Spleen (tissue), 13 donors: ENCODE measurements at places on chromosomes 7 and 10. TPM values are rescaled to one million over a fixed set of nuclear protein-coding genes. Genes with fewer than 3 reads are reported as not detected.

PTPRN2 gene
- 7.0 TPM for polyA plus RNA-seq

ARMC3 gene
- not detected for polyA plus RNA-seq

HHEX gene
- polyA plus RNA-seq, result 79.8 TPM

C10orf67 gene
- polyA plus RNA-seq, result 0.26 TPM

PNLIPRP3 gene
- not detected for polyA plus RNA-seq

MCM10 gene
- 0.80 TPM for polyA plus RNA-seq

PRKAR2B gene
- 28.8 TPM for polyA plus RNA-seq

ERVW-1 gene
- polyA plus RNA-seq, result not detected

NPC1L1 gene
- 0.03 TPM for polyA plus RNA-seq

MINPP1 gene
- polyA plus RNA-seq, result 5.1 TPM

LZTS2 gene
- polyA plus RNA-seq, result 25.9 TPM

ZNF804B gene
- not detected for polyA plus RNA-seq

DLX6 gene
- polyA plus RNA-seq, result not detected

HOXA13 gene
- not detected for polyA plus RNA-seq

TMEM176A gene
- polyA plus RNA-seq, result 52.5 TPM

OAT gene
- polyA plus RNA-seq, result 26.5 TPM

AASS gene
- 1.7 TPM for polyA plus RNA-seq

WIPF3 gene
- 0.61 TPM for polyA plus RNA-seq

EPDR1 gene
- polyA plus RNA-seq, result 5.5 TPM

SPDYE2 gene
- polyA plus RNA-seq, result not detected

SLC39A12 gene
- polyA plus RNA-seq, result 0.09 TPM

CCNY gene
- polyA plus RNA-seq, result 32.1 TPM

NRG3 gene
- not detected for polyA plus RNA-seq

ITPRID1 gene
- polyA plus RNA-seq, result not detected

FGL2 gene
- 14.5 TPM for polyA plus RNA-seq

EVX1 gene
- polyA plus RNA-seq, result not detected

CPA2 gene
- polyA plus RNA-seq, result 0.28 TPM

STK17A gene
- polyA plus RNA-seq, result 33.4 TPM

ZCWPW1 gene
- polyA plus RNA-seq, result 42.6 TPM

TLL2 gene
- 0.23 TPM for polyA plus RNA-seq

MUC12 gene
- polyA plus RNA-seq, result 1.3 TPM

CRHR2 gene
- not detected for polyA plus RNA-seq

HYAL4 gene
- not detected for polyA plus RNA-seq

LBX1 gene
- not detected for polyA plus RNA-seq

PON3 gene
- polyA plus RNA-seq, result 0.42 TPM

CALN1 gene
- polyA plus RNA-seq, result not detected

EN2 gene
- polyA plus RNA-seq, result 0.03 TPM

PCGF5 gene
- 27.5 TPM for polyA plus RNA-seq

VAX1 gene
- polyA plus RNA-seq, result not detected

TNPO3 gene
- polyA plus RNA-seq, result 11.2 TPM

FAM131B gene
- polyA plus RNA-seq, result 0.04 TPM
